Effector memory CD4-positive, alpha-beta T cell (primary cell): ENCODE measurements at places on chromosomes 5 and 9.

GRCh38 chr9:114396558-114397218, 8.9 kb upstream of the AKNA start:
- DNase-seq: no peak

DNA sequence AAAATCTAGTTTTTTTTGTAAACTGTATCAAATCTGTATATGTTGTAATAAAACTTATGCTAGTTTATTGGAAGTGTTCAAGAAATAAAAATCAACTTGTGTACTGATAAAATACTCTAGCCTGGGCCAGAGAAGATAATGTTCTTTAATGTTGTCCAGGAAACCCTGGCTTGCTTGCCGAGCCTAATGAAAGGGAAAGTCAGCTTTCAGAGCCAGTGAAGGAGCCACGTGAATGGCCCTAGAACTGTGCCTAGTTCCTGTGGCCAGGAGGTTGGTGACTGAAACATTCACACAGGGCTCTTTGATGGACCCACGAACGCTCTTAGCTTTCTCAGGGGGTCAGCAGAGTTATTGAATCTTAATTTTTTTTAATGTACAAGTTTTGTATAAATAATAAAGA, 24.3 kb downstream of the HMGCR start:
- no peak for DNase-seq

GRCh38 chr5:161271816-161272215, 274.7 kb downstream of the GABRB2 start:
- no peak for DNase-seq

- no peak for DNase-seq
These were observed 8.0 kb downstream of the GLIPR2 start for GRCh38 chr9:36144309-36145232.

GRCh38 chr5:147534172-147534951, 24.5 kb upstream of the DPYSL3 start:
- no peak for DNase-seq

GRCh38 chr5:143128412-143129071, 274.9 kb downstream of the NR3C1 start:
- DNase-seq: no peak

DNA sequence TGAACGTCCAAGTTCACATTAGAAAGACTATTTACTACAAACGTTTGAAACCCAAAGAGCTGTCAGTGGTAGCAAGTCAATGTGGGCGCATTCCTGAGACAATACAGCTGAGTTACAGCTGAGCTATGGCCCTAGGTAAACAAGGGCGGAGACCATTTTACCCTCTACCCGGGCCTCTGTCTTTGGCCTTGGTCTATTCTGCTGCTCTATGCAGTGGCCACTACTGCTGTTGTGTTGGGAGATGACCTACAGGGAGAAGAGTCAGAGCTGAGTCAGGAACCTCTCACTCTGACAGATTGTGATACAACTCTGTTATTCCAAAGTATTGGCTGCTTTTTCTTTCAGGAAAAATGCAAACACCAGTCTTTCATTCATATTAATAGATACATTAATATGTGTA, 700.6 kb downstream of the SEMA5A start:
- DNase-seq: no peak

DNA sequence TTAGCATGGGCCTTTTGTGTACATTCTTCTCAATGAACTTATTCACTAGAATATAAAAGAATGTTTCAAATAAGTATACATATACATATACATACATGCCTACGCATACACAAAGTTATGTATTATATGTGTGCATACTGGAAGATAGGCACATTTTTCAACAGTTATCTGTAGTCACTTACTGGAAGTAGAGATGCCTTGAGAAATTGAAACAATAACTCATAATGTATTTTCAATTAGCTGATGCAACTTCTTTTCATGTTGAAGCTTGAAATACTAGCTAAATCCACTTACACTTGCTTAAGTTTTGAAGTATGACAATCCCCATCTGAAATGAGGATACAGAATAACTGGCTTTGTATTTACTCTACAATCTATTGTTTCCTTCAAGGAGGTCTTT, 469.0 kb upstream of the PTGER4 start:
- DNase-seq: no peak

DNA sequence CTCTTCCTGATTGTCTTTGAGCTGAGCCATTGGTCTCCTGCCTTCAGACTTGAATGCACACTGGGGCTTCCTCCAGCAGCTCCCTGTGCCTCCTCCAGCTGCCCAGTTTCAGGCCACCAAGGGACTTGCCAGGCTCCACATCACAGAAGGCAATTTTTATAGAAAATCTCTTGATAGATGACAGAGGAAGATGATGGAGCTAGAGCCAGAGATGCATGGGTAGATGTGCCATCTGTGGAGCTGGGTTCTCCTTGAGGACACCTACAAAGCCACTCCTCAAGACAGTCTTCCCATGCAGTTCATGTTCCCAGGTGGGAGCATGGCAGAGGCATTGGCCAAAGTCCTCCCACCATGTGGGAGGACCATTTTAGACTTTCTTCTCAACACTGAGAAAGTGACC, 239.6 kb upstream of the IRX1 start:
- DNase-seq: no peak

GRCh38 chr5:173772384-173773059, 115.6 kb upstream of the CPEB4 start:
- DNase-seq: no peak

DNA sequence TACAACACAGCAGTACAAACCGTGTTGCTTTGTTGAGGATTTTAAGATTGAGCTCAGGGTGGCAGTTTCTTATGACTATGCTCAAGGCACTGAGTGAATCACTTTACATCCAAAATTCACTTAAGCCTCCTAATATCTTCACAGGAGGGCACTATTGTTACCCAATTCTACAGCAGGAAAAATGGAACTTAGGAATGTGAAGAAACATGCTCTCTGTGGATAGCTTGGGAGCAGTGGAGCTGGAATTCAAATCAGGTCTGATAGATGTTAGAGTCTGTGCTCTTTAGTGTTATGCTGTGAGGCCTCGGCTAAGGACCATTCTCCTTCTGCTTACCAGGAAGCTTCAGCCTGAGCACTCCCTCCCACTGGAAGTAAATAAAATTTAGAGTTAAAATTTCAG, 18.7 kb upstream of the HMHB1 start:
- no peak for DNase-seq

GRCh38 chr5:128772356-128772755, 192.9 kb upstream of the SLC27A6 start:
- DNase-seq: no peak

GRCh38 chr5:163846512-163846911, 341.1 kb downstream of the MAT2B start:
- no peak for DNase-seq

DNA sequence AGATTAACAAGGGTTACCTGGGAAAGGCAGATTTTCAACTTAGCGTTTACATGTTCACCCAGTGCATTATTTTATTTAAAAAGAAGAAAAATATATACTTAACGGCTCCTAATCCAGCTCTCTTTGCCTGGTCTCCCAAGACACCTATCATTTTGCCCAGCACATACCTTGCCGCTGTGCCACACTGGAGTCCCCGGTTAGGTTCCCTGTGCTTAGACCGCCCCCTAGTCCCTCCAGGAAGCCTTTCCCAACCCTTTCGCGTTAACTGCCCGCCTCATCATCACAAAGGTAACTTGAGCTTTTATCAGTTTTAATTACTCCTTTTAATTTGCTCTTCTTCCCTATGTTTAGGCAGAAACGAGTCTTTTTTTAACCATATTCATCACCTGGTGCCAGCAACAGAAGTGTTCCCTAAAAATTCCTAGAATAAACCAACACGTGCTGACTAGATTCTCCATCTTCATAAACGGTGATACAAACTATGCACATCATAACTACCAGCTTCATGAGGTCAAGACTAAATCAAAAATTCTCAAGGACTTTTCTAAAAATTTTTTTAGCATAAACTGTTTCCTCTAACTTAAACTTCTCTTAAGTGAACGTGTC, 19.7 kb downstream of the DNAJA1 start:
- DNase-seq: no peak

DNA sequence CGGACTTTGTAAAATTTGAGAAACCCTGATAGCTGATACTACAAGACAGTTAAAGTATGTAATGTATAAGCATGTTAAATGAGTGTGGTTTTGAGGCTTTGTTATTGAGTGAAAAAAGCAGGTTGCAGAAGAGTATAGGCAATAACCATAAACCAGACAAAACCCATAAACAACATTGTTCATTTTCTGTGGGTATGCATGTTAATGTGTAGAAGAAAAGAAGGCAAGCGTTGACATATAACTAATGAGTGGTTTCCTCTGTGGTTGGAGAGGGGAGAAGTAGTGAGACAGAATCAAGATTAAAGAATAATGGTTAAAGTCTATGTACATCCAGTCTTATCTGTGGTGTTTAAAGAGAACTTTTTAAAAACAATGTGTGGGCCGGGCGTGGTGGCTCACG, 26.2 kb downstream of the RAD23B start:
- no peak for DNase-seq

DNA sequence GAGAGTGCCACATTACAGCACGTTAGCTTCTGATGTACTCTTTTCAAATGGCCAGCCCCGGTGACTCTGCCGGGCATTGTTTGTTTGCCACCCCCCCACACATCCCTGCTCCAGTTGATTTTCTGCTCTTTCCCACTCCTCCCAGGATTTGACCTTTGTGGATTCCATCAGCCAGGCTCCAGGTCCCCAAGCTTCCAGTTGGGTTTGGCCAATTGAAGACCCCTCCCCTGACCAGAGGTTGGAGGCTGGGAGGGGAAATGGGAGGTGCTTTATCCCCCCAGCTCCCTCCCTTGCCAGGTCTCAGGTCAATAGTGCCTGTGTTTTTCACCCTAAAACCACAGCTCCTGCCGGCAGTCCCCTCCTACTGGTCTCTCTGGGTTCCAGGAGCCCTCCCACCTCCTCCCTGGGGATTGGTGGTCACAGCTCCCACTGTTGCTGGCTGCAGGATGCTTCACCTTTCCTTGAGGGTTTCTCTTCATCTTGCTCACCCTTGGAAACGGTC, 34.9 kb downstream of the IRF1 start:
- DNase-seq: no peak

- DNase-seq: no peak
These were observed 347.0 kb downstream of the NTRK2 start for GRCh38 chr9:85016384-85017006.

- no peak for DNase-seq
These were observed 42.5 kb upstream of the SLC9A3 start for GRCh38 chr5:566636-567309.

- DNase-seq: no peak
These were observed 155.7 kb upstream of the GPR151 start for GRCh38 chr5:146671561-146672295.
